ENCODE measurements at places on chromosomes 3 and 15. TPM values are rescaled to one million over a fixed set of nuclear protein-coding genes. Genes with fewer than 3 reads are reported as not detected.

CGNL1 gene
- polyA plus RNA-seq, result not detected

CAPN3 gene
- polyA plus RNA-seq, result 1.9 TPM

PLSCR2 gene
- polyA plus RNA-seq, result not detected

DNA sequence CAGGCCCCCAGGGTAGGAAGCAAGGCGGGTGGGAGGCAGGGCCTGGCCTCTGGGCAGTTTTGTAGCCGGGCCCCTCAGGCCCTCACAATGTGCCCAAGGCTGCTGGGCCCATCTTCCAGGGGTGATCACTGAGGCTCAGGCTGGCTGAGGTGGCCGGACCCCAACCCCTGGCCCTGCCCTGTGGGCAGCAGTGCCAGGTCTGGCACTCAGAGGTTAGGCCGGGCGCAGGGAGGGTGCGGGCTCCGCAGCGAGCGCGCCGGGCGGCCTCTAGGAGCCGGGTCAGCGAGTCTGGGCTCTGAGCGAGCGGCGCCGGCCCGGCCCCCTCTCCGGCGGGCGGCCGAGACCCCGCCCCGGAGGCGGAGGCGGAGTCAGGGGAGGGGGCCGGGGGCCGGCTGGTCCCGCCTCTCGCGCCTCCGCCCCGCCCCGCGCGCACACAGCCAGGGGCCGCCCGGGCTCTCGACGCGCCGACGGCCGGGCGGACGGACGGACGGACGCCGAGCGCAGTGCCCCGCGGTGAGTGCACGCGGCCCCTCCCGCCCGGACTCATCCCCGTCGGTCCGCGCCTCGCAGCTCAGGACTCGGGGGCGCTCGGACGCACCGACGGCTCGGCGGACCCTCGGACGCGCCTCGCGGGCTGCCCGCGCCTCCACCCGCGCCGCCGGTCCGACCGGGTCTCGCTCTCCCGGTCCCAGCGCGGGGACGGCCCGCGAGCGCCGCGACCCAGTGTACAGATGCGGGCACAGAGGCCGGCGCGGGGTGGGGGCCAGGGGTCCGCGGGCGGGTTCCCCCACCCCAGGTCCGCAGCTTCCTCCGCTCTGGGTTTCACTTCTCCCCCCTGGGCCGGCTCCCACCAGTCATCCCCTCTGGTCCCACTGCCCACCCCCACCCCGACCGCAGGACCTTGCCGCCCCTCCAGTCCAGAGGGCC lies at the start of gene FBLN2:
Gene FBLN2, plus strand, starts transcription at position 430 of the 927 bp plus-strand sequence. CDS start 21,231 bp downstream, outside the sequence.
- peak within 1 kb of the TSS; percentile 42 for H3K27ac ChIP-seq
- DNase-seq, result peak; percentile 67
- H3K4me1 ChIP-seq, result peaks cover 18% of the 10 kb centered on the region
- H3K27me3 ChIP-seq, result peaks cover 8% of the 10 kb centered on the region

DNA sequence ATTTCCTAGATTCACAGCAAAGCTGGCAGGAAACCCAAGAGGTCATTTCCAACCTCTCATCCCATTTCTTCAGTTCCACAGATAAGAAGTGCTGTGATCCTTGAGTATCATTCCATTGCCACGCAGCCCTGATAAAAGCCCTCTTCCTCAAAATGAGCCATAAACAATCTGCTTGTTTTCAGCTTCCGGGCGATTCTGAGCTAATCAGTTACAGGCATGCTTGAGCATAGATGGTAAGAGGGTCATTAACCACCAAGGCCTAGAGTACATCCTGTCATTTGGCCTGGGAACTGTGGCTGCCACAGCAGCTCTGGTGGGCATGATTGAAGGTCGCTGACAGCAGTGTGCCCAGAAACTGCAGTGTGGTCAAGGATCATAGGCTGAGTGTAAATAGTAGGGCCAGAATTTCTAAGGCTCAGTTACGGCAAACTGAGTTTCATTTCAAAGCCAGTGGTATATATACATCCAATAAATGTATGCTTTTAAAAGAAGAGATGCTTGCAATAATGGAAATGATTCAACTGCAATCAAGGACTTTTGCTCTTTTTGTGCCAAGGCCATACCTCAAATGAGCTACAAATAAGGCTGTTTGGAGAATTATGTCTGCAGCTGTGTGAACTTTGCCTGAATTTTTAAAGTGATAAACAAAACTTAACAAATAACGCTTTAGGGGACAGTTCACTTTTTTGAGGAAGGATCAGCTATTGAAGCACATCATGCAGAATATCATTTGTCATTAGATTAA lies 47.3 kb downstream of the P3H2 start:
- no peaks in the 10 kb centered on the region for H3K4me1 ChIP-seq
- DNase-seq, result no peak
- H3K27me3 ChIP-seq, result no peaks in the 10 kb centered on the region
- H3K36me3 ChIP-seq, result no peaks in the 10 kb centered on the region
- H3K27ac ChIP-seq, result no peak overlapping the region

DNA sequence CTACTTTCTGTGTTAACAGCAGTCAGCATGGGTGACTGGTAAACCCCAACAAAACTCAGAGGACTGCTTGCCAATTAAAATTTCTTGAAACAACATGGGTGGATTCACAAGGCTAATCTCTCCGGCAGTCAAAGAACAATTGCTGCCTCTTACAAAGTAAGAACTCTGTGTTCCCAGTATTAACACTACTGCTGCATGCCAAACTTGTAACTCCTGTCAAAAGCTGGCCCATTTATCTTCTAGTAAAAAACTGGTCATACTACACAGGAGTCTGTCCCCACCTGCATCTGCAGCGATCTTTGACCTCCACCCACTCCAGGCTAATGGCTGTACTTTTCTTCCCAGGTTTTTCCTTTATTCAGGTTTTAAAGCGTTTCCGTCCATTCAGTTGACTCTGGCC lies 8.7 kb upstream of the ZNF589 start:
- no peak overlapping the region for H3K27ac ChIP-seq
- H3K4me3 ChIP-seq, result no peak overlapping the region
- no peaks in the 10 kb centered on the region for H3K4me1 ChIP-seq
- DNase-seq, result no peak

DNA sequence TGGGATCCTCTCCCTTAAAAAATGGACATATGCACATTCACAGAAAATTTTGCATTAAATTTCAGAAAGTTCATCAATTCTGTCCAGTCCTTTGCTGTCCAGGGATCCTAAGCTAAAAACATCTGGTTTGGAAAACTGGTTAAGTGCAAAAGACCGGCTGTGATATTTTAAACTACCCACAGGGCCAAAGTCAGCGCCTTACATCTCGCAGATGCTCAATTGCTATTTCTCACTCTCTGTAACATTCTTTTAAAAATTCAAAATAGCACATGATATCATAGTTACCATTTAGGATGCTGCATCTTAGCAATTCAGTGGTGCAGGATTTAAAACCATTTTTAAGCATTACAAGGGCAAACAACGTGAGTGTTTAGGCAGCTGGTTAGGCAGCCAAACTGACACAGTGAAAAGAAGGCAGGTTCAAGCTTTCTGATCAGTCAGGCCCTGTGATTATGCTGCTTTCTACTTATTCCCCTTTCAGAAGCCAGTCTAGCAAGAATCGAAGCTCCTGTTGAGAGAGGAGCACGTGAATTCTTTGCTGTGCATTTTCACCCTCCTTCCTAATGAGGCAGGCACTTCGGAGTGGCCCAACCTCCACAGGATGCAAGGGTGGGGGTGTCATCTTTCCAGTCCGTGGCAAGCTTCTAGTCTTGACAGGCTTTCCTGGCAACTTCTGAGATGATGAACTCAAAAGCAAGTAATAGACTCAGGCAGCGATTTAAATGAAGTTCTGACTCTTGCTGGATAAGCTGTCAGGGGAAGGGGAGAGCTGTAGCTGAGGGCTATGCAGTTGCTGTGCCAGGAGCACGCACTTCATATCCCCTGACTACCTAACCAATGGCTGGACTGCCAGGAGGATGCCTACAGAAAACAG lies 8.8 kb downstream of the PRICKLE2 start:
- peak overlapping the region; percentile 23 for H3K4me3 ChIP-seq
- H3K4me1 ChIP-seq, result peaks cover 5% of the 10 kb centered on the region
- DNase-seq, result peak; percentile 3
- peak overlapping the region; percentile 48 for H3K27ac ChIP-seq
- peaks cover 2% of the 10 kb centered on the region for H3K27me3 ChIP-seq
- H3K36me3 ChIP-seq, result no peaks in the 10 kb centered on the region

- H3K27ac ChIP-seq, result peak within 1 kb of the TSS; percentile 99
- H3K27me3 ChIP-seq, result peaks cover 23% of the 10 kb centered on the region
- peak; percentile 73 for DNase-seq
- H3K4me1 ChIP-seq, result peaks cover 21% of the 10 kb centered on the region
- H3K4me3 ChIP-seq, result peak within 1 kb of the TSS; percentile 99
- no peaks in the 10 kb centered on the region for H3K36me3 ChIP-seq
These were observed at the start of the genes SNRPN and SNURF for GRCh38 chr15:24954783-24955530. SNRPN (plus strand) TSS chr15:24954987; CDS start chr15:24974454, 19,467 bp downstream. SNURF (plus strand) TSS chr15:24954987; CDS start chr15:24955049, 62 bp downstream.

FAM43A gene
- polyA plus RNA-seq, result 58.9 TPM

LIPC gene
- 2.8 TPM for polyA plus RNA-seq

DNA sequence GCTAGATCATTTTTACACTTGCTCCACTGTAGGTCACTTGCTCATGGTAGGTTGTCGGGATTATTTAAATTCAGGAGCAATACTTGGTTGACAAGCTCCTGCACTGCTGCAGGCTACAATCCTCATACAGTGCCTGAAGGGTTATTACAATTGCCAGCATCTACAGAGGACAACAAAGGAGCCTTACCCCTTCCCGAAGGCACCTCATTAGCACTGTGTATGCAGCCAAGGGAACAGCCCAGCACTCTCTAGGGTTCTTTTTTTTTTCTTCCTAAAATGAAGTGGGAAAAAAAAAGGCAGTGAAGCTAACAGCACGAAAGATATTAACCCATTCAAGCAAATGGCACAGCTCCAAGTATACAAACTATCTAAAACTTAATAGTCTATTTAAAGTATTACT lies 142.7 kb downstream of the ULK4 start:
- DNase-seq, result no peak
- no peaks in the 10 kb centered on the region for H3K4me1 ChIP-seq
- no peak overlapping the region for H3K27ac ChIP-seq
- no peak overlapping the region for H3K4me3 ChIP-seq

SAMD7 gene
- not detected for polyA plus RNA-seq

OXTR gene
- not detected for polyA plus RNA-seq

- no peak overlapping the region for H3K27ac ChIP-seq
- no peak overlapping the region for H3K4me3 ChIP-seq
- H3K36me3 ChIP-seq, result peaks cover 3% of the 10 kb centered on the region
These were observed 70.7 kb downstream of the TLE3 start for GRCh38 chr15:70026991-70027390.

SPINT1 gene
- polyA plus RNA-seq, result 1.8 TPM

GRCh38 chr3:132953683-132954082 lies 84.5 kb upstream of the TMEM108 start:
- no peaks in the 10 kb centered on the region for H3K4me1 ChIP-seq
- peaks cover 2% of the 10 kb centered on the region for H3K27me3 ChIP-seq
- H3K27ac ChIP-seq, result no peak overlapping the region
- no peak for DNase-seq
- H3K4me3 ChIP-seq, result no peak overlapping the region
- H3K36me3 ChIP-seq, result no peaks in the 10 kb centered on the region

PYGO1 gene
- not detected for polyA plus RNA-seq
